AG10803 (cell line): ENCODE measurements at places on chromosomes 1 and 21.

DNA sequence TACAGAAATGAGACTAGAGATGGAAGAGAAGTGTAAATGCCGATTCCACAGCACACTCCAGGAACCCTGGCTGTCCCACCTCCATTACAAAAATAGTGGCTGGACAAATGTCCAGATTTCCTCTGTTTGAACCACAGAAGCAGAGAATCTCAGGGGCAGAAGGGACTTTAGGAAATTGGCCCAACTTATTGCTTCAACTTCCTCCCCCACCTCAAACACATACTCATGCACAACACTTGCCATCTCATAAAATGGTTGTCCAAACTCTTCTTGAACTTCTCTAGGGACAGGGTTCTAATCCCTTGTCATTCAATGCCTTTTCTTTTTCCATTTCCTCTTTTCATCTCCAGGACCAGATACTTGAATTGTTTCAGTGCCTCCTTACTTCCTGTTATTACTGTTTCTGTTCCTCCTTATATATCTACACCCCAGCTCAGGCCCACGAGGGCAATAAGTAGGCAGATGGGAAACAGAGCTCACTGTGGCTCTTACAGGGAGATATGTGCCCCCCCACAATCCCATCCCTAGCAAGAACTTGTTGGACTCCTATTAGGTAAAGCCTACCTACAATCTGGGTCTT is 8.5 kb upstream of the B4GALT3 start:
- DNase-seq: no peak

- no peak for DNase-seq
Observed at GRCh38 chr1:10701145-10701544, 95.3 kb downstream of the CASZ1 start.

DNA sequence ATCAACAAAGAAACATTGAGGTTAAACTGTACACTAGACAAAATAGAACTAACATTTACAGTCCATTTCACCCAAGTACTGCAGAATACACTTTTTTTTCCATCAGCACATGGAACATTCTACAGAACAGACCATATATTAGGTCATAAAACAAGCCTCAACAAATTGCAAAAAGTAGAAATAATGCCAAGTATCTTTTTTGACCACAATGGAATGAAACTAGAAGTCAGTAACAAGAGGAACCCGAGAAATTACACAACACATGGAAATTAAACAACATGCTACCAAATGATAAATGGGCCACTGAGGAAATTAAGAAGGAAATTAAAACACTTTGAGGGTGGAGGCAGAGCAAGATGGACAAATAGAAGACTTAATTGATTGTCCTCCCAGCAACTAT is 8.4 kb upstream of the C1orf185 start:
- DNase-seq: peak; percentile 83

DNA sequence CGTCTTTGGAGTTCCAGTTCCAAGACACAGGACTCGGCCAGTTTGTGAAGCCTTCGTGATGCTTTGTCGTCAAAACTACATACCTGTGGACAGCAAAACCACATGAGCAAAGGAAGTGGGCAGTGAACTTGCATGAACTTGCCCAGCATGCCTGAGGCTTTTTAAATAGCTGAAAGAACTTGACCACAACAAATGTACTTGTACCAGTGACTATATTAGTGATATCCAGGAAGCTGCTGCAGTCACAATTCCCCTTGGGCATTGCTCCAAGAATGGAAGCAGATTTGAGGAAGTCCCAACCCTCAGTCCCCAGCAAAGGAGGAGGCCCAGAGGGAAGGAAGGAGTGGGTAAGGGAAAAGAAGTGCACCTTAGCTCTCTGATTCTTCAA is 2.6 kb downstream of the FUCA1 start:
- peak; percentile 80 for DNase-seq

DNA sequence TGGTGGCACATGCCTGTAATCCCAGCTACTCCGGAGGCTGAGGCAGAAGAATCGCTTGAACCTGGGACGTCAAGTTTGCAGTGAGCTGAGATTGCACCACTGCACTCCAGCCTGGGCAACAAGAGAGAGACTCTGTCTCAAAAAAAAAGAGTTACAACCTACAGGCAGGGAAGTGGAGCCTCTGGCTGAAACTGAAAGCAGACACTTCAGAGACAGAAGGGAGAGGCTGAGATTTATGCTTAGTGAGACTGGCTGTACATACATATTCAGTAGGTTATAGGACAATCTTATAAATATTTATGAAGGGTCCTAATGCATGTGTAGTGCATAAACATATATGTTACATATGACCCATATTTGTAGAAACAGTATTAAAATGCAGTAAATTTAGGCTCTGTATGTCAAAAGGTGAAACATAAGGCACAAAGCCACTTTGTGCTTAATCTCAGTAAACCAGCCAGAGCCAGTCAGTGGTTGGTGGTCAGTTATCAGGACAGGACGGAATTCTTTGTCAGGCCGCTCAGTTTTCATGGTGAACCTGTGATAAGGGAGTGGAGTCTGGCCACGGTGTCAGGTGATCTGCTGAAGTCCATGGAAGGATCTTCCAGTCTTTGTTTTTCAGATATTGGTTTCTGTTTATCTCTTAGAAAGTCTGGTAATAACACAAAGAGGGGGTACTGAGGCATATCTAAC is 13.7 kb downstream of the RHEX start:
- no peak for DNase-seq

DNA sequence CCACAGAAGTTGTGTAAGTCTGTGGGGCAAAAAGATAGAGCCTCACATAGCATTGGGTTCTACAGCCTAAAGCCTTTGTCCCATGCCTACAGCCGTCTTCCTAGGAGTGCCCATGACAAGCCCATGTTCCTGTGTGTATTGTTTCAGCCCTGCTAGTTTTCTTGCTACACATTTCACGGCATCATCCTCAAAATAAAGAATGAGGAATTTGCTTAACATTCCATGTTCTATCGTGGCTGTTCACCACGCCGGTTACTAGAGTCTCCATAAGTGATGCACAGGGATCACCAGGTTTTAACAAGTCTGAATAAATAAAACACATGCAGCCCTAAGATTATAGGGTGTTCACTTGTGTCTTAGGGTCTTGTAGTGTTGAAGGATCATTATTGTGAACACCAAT is 87.4 kb upstream of the NGF start:
- DNase-seq: no peak

- DNase-seq: no peak
Observed at GRCh38 chr1:38045401-38046332, 926 bp downstream of the POU3F1 start.
